ENCODE measurements at places on chromosomes 13 and 19.

- no peak for DNase-seq
Observed at GRCh38 chr13:90233933-90234672, 1113.4 kb upstream of the MIR17HG start.

DNA sequence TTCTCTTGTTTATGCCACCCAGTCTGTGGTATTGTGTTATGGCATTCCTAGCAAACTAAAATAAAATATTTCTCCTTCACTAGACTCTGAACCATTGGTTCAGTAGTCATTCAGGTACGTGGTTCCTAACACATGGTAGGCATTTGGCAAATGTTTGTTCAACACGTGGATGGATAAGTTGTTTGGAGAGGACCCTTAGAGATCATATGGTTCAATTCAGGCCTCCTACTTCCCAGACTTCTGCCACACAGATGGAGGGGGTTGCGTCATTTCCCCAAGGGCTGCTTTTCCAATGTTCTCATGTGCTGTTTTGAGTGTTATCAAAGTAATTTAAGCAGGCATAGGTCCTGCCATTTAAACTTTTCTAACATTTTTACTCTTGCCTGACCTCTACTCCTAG, 6.7 kb downstream of the CXCL17 start:
- DNase-seq = no peak

DNA sequence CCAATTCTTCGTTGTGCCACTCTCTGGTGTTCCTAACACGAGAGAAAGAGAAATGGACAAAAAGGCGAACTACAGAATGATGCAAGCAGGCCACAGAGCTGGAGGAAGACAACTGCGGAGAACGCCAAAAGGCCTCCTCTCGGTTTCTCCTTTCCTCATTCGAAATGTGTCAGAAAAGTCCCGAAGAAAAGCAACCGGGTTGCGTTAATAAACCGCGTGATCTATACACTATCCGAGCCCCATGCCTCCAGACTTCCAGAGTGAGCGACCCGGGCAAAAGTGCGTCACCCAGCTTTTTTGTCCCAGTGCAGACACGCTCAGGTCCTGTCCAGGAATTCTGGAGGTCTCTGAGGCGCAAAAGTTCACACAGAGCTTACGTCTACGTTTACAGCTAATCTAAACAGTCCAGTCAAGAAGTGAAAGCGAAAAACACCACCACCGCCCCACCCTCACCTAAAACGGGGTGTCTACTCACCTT, 413 bp downstream of the N4BP2L2 start:
- DNase-seq = peak; percentile 37

- no peak for DNase-seq
Observed at GRCh38 chr13:33550885-33551284, 265.3 kb upstream of the STARD13 start.

DNA sequence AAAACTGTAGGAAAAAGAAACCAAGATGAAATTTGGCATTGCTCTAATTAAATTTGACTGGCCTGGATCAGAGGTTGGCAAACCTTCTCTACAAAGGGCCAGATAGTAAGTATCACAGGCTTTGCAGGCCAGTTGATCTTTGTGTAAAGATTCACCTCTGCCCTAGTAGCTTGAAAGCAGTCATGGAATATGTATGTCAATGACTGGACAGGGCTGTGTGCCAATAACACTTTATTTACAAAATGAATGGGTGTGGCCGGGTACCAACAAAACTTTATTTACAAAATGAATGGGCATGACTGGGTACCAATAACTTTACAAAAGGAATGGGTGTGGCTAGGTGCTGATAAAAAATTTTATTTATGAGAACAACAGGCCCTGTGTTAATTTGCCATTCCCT, 20.0 kb downstream of the SIN3B start:
- no peak for DNase-seq

- no peak for DNase-seq
Observed at GRCh38 chr13:73720216-73720840, 413.9 kb downstream of the KLF12 start.

- no peak for DNase-seq
Observed at GRCh38 chr13:79604752-79605151, 123.8 kb downstream of the NDFIP2 start.

DNA sequence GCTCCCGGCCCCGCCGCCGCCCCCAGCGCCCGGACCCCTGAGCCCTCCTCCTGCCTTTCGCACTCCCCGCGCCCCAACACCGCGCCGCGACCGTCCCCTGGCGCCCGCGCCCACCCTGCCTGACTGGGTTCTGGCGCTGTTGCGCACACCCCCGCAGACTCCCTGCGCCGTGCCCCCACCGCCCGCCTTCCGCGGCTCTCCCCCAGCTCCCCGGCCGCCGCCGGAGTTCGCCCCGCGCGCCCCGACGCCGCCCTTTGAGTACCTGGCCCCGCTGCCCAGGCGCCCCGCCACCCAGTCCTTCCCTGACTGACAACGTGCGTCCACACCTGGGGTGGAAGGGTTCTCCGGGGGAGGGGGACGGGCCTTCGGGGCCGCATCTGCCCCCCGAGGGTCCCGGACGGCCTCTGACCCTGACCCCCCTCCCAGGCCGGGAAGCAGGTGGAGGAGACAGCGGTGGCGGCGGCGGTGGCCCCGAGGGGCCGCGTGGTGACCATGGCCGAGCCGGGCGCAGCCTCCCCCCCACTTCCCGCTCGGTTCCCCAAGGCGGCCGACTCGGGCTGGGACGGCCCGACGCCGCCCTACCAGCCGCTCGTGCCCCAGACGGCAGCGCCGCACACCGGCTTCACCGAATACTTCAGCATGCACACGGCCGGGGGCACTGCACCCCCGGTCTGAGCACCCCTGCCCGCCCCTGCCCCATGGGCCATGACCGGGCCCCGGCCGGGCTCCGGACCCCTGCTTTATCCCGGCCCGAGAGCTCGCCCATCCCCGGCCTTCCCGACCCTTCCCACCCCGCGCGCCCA, 1.4 kb upstream of the MEGF8 start:
- DNase-seq = no peak

- no peak for DNase-seq
Observed at GRCh38 chr13:92609376-92609775, 617.2 kb upstream of the GPC6 start.

GRCh38 chr13:98111168-98112098, 31.5 kb upstream of the FARP1 start:
- DNase-seq = no peak

DNA sequence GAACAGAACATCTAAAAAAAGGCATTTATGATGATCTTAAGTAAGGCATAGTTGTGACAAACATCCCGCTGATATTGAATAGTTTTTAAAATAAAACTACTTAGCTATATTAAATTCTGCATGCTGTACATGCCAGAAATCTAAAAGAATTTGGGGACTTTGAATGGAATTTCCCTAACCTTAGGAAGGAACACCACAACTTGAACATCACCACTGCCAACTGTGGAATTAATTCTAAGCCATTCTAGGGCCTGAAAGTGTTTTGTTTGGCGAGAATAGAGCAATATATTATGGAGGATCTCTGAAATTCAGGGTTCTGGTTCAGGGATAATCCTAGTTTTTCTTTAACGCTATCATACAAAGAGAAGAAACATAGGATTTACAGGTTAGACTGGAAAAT, 17.8 kb upstream of the LATS2 start:
- DNase-seq = no peak

- no peak for DNase-seq
Observed at GRCh38 chr13:97249796-97250495, 27.8 kb downstream of the MBNL2 start.
